ENCODE measurements at places on chromosomes 12 and 14.

DNA sequence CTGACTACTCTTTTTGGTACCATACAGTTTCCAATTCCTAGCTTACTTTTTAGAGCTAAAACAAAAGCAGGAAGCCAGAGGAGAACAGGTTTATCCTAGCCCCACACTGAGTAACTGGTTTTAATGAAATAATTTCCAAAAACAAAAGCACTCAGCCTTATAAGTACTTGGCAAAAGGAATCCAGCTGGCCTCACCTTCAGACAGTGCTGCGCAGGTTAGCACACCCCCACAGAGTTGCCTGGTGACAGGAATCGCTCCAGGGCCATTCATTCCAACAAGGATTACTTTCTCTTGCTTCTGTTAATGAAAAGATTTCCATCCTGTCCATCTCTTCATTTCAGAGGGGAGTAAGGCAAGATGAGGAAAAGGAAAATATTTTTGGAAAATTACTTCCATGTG, 84.6 kb downstream of the SCFD1 start:
- peak overlapping the region; percentile 82 for H3K27ac ChIP-seq
- H3K36me3 ChIP-seq: no peaks in the 10 kb centered on the region
- no peak overlapping the region for H3K4me3 ChIP-seq
- no peaks in the 10 kb centered on the region for H3K4me1 ChIP-seq

GRCh38 chr12:49825971-49826421, 2.2 kb downstream of the NCKAP5L start:
- peak overlapping the region; percentile 89 for H3K27ac ChIP-seq
- no peak overlapping the region for H3K4me3 ChIP-seq
- H3K36me3 ChIP-seq: no peaks in the 10 kb centered on the region

DNA sequence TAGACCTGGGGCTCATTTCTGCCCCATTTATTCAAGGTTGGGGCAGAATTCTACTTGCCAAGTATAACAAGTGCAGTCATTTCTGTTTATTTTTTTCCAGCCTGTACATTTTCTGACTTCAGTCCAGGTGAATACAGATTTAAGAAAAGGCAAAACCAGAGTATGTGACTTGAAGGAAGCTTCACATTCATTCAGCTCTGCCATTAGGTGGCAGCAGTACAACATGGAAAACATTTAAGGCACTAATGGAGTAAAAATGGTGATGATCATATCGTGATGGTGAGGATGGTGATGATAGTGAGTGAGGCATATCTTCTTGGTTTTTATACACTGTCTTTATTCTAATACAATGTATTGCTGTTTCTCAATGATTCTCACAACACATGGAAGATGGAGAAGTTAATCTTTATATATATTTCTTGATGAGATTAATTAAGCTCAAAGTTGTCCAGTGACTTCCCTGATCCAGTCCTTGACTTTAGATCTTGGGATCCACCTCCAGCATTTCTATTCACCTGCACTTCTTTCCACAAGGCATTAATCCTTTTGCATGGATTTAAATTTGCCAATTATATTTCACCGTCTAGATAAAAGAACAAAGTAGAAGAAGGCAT, 176.7 kb upstream of the SEL1L start:
- H3K4me3 ChIP-seq: no peak overlapping the region
- no peaks in the 10 kb centered on the region for H3K36me3 ChIP-seq
- H3K27me3 ChIP-seq: no peaks in the 10 kb centered on the region
- no peak for DNase-seq
- no peaks in the 10 kb centered on the region for H3K4me1 ChIP-seq

- no peaks in the 10 kb centered on the region for H3K4me1 ChIP-seq
- no peak overlapping the region for H3K27ac ChIP-seq
- H3K4me3 ChIP-seq: no peak overlapping the region
- no peaks in the 10 kb centered on the region for H3K27me3 ChIP-seq
- no peak for DNase-seq
These were observed 19.4 kb downstream of the KRT85 start for GRCh38 chr12:52347551-52348510.

GRCh38 chr12:75623631-75624154, 112.3 kb upstream of the KRR1 start:
- no peaks in the 10 kb centered on the region for H3K4me1 ChIP-seq
- H3K27me3 ChIP-seq: no peaks in the 10 kb centered on the region
- no peak overlapping the region for H3K27ac ChIP-seq

DNA sequence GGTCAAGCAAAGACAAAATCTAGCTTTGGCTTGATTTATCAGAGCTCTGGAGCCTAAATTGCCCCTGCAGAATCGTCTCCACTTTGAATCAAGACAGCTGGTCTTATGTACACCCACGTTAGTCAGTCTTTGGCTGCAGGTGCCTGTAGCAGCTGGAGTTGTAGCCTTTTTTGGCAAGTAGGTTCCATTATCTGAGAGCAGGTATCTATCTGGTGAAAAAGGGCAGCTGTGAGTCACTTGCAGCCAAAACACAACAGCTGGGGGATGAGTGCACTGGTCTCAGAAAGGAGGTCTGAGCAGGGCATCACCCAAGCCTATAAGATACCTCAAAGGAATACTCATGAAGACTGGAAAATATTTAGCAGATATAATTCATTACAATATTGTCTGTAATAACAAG, 43.6 kb upstream of the KCNH5 start:
- no peaks in the 10 kb centered on the region for H3K36me3 ChIP-seq
- no peaks in the 10 kb centered on the region for H3K27me3 ChIP-seq
- DNase-seq: no peak
- no peaks in the 10 kb centered on the region for H3K4me1 ChIP-seq
- no peak overlapping the region for H3K27ac ChIP-seq
- no peak overlapping the region for H3K4me3 ChIP-seq

Measured in breast epithelium (tissue), 4 donors.